Mesendoderm (in vitro differentiated cells): ENCODE measurements at places on chromosomes 1 and 21.

DNA sequence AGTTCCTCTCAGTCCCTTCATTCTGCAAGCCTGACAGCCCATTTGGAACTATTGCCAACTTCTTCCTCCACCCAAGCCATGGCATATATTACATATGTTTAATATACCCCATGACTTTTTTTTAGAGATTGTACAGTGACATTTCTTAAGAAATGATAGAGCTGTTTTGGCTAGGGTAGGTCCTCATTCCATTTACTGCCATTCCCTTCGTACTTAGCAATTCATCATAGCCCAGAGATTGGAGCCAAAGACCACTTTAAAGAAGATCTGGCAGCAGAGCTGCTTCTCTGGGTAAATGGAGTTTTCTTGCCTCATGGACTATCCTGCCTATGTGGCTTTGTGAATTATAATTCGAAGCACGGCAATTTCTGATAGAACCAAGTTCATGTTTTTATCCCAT, 93.4 kb downstream of the ST3GAL3 start:
- no peaks in the 10 kb centered on the region for H3K27me3 ChIP-seq
- no peak for DNase-seq
- no peak overlapping the region for H3K27ac ChIP-seq
- H3K36me3 ChIP-seq = no peaks in the 10 kb centered on the region

- H3K36me3 ChIP-seq = no peaks in the 10 kb centered on the region
- no peaks in the 10 kb centered on the region for H3K27me3 ChIP-seq
- H3K4me1 ChIP-seq = no peaks in the 10 kb centered on the region
- no peak overlapping the region for H3K4me3 ChIP-seq
- DNase-seq = no peak
Observed at GRCh38 chr1:171296897-171297296, 17.1 kb upstream of the FMO4 start.

- no peak overlapping the region for H3K4me3 ChIP-seq
- no peak overlapping the region for H3K27ac ChIP-seq
- no peaks in the 10 kb centered on the region for H3K27me3 ChIP-seq
- H3K4me1 ChIP-seq = peaks cover 5% of the 10 kb centered on the region
- DNase-seq = no peak
Observed at GRCh38 chr1:183219616-183220009, 33.5 kb downstream of the LAMC2 start.

GRCh38 chr1:23611601-23612327, 52.5 kb upstream of the ID3 start:
- peaks cover 8% of the 10 kb centered on the region for H3K4me1 ChIP-seq
- H3K27me3 ChIP-seq = no peaks in the 10 kb centered on the region
- no peak overlapping the region for H3K4me3 ChIP-seq
- no peaks in the 10 kb centered on the region for H3K36me3 ChIP-seq
- no peak for DNase-seq

DNA sequence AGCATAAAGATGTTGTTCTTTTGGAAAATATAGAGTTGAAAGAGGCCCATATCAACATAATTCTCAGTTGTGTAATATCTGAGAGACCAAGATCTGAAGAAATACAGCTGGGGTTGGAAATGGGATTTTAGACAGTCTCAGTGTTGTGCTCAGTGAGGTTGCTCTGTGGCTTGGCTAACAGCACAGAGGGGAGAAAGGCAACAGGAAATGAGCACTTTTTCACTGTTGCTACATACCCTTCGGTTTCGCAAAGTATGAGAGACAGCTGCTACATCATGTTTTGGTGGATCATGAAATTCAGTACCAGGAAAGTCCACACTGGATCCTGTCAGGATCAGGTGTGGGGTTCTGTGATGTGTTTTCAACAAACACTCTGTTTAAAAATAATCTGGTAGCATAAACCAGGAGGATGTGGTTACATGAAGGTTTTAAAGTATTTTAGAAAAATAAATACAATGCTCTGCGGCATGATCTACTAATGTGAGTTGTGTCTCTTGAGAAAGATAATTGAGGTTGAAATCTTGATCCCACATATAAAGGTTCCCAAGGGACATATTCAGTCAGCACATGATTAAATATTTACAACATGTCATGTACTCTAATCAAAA, 7.0 kb upstream of the GPR88 start:
- H3K27me3 ChIP-seq = no peaks in the 10 kb centered on the region
- DNase-seq = no peak
- H3K36me3 ChIP-seq = no peaks in the 10 kb centered on the region
- H3K4me3 ChIP-seq = no peak overlapping the region

GRCh38 chr1:201593200-201593921, 54.4 kb downstream of the NAV1 start:
- no peak overlapping the region for H3K27ac ChIP-seq
- H3K4me1 ChIP-seq = no peaks in the 10 kb centered on the region
- H3K4me3 ChIP-seq = no peak overlapping the region
- peak; percentile 14 for DNase-seq

- DNase-seq = no peak
- H3K4me3 ChIP-seq = no peak overlapping the region
- peaks cover 3% of the 10 kb centered on the region for H3K36me3 ChIP-seq
- H3K4me1 ChIP-seq = peaks cover 8% of the 10 kb centered on the region
Observed at GRCh38 chr1:93641527-93641926, 40.1 kb downstream of the BCAR3 start.

GRCh38 chr1:210687582-210688279, 359.0 kb downstream of the HHAT start:
- no peaks in the 10 kb centered on the region for H3K4me1 ChIP-seq
- no peaks in the 10 kb centered on the region for H3K27me3 ChIP-seq
- no peaks in the 10 kb centered on the region for H3K36me3 ChIP-seq
- DNase-seq = no peak
- no peak overlapping the region for H3K27ac ChIP-seq
- no peak overlapping the region for H3K4me3 ChIP-seq

DNA sequence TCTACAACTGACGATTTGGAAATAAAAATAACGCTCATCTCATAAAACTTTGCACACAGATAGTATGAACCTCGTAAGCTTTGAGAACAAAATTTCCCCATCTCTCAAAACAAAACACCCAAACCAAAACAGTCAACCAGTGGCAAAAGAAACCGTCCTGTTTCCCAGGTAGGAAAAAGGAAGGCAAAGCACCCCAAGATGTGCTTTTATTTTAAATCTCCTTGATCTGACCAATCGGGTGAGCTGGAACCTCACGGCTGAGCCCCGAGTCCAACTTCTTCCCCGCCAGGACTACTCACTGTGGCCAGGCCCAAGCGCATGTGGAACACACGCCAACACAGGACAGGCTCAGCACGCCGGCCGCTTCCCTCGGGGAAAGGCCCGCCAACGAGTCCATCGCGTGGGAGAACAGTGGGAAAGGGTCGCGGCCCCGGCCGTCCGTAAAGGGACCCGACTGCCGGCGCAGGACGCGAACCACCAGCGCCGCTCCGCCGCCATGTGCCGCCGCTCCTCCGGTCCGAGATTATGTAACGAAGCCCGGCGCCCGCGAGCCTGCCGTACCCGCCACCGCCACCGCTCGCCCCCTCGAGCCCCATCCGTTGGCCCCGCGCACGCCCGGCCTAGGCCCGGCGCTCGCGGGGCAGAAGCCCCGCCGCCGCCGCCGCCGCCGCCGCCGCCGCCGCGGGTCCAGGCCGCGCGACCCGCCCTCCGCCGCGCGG, 759 bp downstream of the AHCTF1 start:
- no peaks in the 10 kb centered on the region for H3K4me1 ChIP-seq
- peak overlapping the region; percentile 99 for H3K27ac ChIP-seq
- no peaks in the 10 kb centered on the region for H3K36me3 ChIP-seq
- DNase-seq = peak; percentile 69
- peak overlapping the region; percentile 98 for H3K4me3 ChIP-seq

DNA sequence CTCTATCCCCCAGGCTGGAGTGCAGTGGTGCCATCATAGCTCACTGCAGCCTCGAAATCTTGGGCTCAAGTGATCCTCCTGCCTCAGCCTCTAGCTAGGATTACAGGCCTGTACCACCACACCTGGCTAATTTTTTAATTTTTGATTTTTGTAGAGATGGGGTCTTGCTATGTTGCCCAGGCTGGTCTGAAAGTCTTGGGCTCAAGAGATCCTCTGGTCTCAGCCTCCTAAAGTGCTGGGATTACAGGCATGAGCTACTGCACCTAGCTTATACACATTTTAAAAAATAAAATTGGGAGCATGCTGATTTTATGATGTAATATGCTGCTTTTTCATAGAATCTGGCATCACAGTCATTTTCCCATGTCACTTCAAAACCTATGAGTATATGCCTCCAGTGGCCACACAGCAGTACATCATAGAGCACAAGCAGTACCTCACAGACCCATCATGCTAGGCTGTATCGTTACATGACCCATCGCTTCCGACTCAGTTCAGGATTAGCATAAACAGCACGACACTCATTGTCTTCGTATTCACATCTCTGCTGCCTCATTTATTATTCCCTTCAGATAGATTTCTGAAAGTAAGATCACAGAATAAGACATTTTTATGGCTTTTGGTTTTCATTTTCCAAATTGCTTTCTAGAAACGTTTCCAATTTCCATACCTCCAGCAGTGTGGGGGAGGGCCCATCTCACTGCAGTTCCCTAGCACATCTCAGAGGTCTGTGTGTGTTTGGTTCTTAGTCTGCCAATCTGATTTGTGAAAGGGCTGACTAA, 35.9 kb upstream of the CCSAP start:
- H3K4me3 ChIP-seq = no peak overlapping the region
- peaks cover 10% of the 10 kb centered on the region for H3K4me1 ChIP-seq
- no peaks in the 10 kb centered on the region for H3K27me3 ChIP-seq
- no peak overlapping the region for H3K27ac ChIP-seq

- no peak for DNase-seq
- no peak overlapping the region for H3K27ac ChIP-seq
- no peaks in the 10 kb centered on the region for H3K36me3 ChIP-seq
- no peaks in the 10 kb centered on the region for H3K4me1 ChIP-seq
Observed at GRCh38 chr1:224684979-224685425, 68.9 kb downstream of the CNIH3 start.

GRCh38 chr1:15465674-15466073, 9.1 kb downstream of the CELA2A start:
- H3K4me3 ChIP-seq = no peak overlapping the region
- no peaks in the 10 kb centered on the region for H3K4me1 ChIP-seq
- no peak overlapping the region for H3K27ac ChIP-seq
- DNase-seq = no peak
- H3K27me3 ChIP-seq = no peaks in the 10 kb centered on the region
- no peaks in the 10 kb centered on the region for H3K36me3 ChIP-seq

GRCh38 chr1:117681093-117681900, 75.4 kb downstream of the TENT5C start:
- H3K36me3 ChIP-seq = no peaks in the 10 kb centered on the region
- DNase-seq = peak; percentile 77
- H3K4me3 ChIP-seq = no peak overlapping the region
- no peaks in the 10 kb centered on the region for H3K27me3 ChIP-seq
- no peak overlapping the region for H3K27ac ChIP-seq

DNA sequence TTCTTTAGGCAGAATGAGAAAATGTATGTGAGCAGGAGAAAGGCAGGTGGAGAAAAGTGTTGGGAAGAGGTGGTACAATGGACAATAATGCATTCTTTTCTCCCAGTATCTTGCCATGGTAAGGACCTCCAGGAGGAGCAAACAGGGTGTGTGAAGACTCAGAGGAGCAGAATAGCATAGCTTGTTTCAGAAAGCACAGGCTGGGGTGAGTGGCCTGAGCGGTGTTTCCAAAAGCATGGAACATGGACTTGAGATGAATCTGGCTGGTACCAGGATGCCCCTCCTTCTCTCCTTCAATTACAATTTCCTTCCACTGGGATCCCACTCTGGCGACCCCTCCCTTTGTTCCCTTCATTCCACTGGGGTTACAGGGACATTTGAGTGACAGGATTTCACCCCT, 123.4 kb upstream of the TNR start:
- DNase-seq = peak; percentile 49
- H3K27ac ChIP-seq = no peak overlapping the region
- no peaks in the 10 kb centered on the region for H3K36me3 ChIP-seq
- H3K27me3 ChIP-seq = no peaks in the 10 kb centered on the region
- H3K4me3 ChIP-seq = no peak overlapping the region
- H3K4me1 ChIP-seq = peaks cover 3% of the 10 kb centered on the region

GRCh38 chr21:16309250-16309971, 579.6 kb downstream of the USP25 start:
- no peaks in the 10 kb centered on the region for H3K4me1 ChIP-seq
- no peak overlapping the region for H3K27ac ChIP-seq
- H3K27me3 ChIP-seq = no peaks in the 10 kb centered on the region
- H3K4me3 ChIP-seq = no peak overlapping the region

DNA sequence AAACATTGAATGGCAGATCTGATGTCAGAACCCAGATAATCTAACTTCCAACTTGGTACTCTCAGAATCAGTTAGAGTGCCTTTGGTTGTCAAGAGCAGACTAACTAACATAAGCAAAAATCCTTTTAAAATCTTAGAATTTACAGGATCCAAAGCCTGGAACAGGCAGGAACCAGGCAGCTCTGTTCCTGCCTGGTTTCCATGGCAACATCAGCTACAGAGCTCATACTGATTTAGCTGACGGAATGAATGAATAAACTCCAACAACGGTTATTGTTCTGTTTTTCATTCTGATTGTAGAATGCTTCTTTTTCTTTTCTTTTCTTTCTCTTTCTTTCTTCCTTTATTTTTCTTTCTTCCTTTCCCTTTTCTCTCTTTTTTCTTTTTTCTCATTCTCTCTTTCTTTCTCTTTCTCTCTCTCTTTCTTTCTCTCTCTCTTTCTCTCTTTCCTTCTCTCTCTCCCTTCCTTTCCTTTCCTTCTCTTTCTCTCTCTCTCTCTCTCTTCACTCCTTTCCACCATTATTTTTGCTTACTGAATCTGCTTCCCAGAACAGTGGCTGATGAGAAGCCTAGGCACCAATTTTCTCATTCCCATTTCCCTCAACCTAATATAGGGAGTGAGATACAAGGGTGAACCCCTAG, 121.6 kb downstream of the RGS7 start:
- no peak overlapping the region for H3K4me3 ChIP-seq
- H3K4me1 ChIP-seq = no peaks in the 10 kb centered on the region
- H3K36me3 ChIP-seq = no peaks in the 10 kb centered on the region
- no peaks in the 10 kb centered on the region for H3K27me3 ChIP-seq

GRCh38 chr1:234542211-234542850, 63.4 kb upstream of the TARBP1 start:
- no peak for DNase-seq
- no peak overlapping the region for H3K4me3 ChIP-seq
- H3K27ac ChIP-seq = no peak overlapping the region
- H3K4me1 ChIP-seq = peaks cover 4% of the 10 kb centered on the region

DNA sequence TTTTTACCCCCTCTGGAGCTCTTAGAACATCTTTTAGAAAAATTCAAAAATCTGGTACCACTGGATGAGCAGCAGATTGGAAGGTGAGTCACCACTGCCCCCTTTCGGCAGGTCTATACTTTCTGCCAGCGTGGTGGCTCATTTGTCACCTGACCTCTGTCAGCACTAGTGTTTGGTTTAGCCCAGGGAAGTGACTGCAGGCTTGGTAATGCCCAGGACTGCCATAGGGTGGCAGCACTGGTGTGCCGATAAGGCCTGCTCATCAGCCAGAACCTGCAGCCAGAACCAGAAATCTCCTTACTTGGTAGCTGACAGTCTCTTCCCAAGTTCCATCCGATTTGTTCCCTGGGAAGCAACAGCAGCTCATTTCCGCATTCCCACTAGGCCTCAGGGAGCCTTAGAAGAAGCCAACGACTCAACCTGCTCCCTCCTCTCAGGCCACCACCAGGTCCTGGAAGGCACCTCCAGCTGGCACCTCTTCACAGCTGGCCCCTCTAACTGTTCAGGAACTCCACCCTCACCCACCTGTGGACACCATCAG, 6.8 kb downstream of the SMIM12 start:
- no peaks in the 10 kb centered on the region for H3K27me3 ChIP-seq
- H3K36me3 ChIP-seq = peaks cover 4% of the 10 kb centered on the region
- peaks cover 2% of the 10 kb centered on the region for H3K4me1 ChIP-seq
- H3K27ac ChIP-seq = no peak overlapping the region
- no peak overlapping the region for H3K4me3 ChIP-seq

- no peaks in the 10 kb centered on the region for H3K27me3 ChIP-seq
- no peak for DNase-seq
- no peaks in the 10 kb centered on the region for H3K4me1 ChIP-seq
- no peak overlapping the region for H3K27ac ChIP-seq
Observed at GRCh38 chr1:80989455-80989854, 811.3 kb upstream of the ADGRL2 start.
